Umbilical cord (tissue), 2 donors: ENCODE measurements at places on chromosomes 1 and 21.

- peak; percentile 11 for DNase-seq
These were observed 28.4 kb downstream of the TRIM33 start for GRCh38 chr1:114482585-114482984.

GRCh38 chr21:45002381-45003204 lies 62.8 kb downstream of the SLX9 start:
- no peak for DNase-seq

- DNase-seq: peak; percentile 94
These were observed 187.8 kb downstream of the ETS2 start for GRCh38 chr21:38993561-38993960.

DNA sequence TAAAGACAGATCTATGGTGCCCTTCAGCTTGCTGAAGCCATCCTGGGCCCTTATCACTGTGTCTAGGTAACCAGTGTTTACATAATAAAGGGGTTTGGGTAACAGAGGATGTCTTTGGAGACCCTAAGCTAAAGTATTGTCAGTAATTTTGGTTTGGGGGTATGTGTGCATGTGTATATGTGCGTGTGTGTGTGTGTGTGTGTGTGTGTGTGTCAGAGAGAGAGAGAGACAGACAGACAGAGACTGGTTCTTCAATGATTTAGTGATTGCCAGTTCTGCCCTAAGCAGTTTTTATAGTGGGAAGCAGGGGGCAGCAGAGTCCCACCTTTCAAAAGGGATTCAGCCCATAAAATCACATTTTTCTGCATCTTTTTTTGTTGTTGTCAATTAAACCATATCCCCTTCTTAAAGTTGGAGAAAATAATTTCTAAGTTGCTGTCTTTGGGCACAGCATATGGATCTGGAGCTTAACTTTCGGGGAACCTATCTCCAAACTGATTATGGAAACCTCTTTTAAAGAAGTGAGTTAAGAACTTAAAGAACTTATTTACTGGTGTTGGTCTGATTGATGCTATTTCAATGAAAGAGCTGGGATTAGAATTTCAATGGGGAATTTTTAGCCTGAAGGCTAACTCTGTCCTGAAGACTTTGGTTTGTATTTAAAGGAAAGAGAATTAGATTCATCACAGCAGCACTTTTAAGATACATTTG lies 51.1 kb downstream of the ZNF326 start:
- peak; percentile 4 for DNase-seq

DNA sequence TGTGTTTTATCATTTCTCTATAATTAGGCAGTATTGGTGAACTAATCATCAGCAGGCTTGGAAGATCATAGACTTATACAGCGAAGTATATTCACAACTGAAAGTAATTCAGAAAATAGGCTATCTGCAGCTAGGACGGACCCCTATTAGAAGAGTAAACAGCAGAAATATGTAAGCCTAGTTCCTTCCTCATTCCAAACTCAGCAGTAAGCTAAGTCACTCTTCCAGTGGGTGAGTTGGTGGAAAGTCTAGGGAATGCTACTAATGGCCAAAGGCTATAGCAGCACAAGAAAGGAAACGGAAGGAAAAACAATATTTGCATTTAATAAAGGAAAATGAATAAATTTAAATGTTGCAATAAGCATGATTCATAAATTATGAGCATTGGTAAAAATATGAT lies 918.1 kb upstream of the TMPRSS15 start:
- DNase-seq: no peak

DNA sequence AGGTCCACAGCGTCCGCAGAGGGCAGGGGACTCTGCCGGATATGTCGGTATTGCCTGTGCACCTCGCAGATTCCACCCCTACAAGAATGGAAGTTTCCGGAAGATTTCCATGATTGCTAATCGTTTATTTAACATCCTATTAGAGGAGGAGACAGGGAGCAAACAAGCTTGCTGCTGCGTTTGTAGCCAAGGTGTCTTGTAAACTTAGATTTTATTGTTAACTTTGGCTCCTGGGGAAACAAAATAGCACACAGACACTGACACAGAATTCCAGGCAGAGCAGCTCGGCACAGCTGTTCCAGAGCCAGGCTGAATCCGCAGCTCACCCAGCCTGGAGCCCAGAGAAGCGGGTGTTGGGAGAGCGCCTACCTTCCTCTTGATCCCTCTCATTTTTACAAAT lies 75.7 kb downstream of the AJAP1 start:
- DNase-seq: no peak

DNA sequence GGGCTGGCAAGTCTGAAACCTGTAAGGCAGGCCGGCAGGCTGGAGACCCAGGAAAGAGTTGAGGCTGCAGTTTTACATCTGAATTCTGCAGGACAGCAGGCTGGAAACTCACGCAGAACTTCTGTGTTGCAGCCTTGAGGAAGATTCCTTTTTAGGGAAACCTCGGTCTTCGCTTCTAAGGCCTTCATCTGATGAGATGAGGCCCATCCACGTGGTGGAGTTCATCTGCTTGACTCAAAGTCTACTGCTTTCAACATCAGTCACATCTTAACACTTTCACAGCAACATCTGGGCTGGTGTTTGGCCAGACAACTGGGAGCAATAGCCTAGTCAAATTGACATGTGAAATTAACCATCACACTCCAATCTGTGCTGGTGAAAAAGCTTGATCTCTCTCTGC lies 57.1 kb downstream of the EVA1C start:
- no peak for DNase-seq

GRCh38 chr1:159988006-159988405 lies 34.0 kb upstream of the SLAMF9 start:
- DNase-seq: no peak

DNA sequence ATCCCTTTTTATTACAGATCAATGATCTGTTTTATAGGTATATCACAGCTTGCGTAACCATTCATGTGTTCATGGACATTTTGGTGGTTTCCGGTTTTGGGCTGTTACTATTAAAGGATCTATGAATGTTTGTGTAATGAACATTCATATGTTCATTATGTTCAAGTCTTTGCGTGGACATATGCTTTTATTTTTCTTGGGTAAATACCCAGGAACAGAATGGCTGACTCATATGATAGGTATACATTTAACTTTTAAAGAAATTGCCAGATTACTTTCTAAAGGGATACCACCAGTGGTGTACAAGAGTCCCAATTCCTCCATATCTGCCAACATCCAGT lies 73.7 kb downstream of the SPATA46 start:
- no peak for DNase-seq

- DNase-seq: no peak
These were observed 5.1 kb upstream of the UTP25 start for GRCh38 chr1:209822706-209823105.

DNA sequence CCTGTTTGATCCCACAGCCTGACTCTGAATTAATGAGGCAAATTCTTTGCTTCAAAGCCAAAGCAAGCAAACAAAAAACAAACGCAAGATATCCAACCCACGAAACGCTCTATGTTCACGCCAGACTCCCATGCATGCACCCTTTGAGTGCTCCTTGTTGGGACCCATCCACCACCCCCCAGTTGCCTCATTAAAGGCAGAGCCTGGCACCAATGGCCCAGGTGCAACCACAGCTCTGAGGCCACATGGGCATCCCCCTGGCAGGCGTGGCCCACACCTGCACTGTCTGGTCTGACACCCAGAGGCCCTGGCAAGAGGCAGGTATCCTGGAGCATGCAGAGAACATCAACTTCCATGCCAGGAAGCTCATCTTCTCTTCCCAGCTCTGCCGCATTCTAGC lies 1.1 kb upstream of the PADI4 start:
- no peak for DNase-seq

DNA sequence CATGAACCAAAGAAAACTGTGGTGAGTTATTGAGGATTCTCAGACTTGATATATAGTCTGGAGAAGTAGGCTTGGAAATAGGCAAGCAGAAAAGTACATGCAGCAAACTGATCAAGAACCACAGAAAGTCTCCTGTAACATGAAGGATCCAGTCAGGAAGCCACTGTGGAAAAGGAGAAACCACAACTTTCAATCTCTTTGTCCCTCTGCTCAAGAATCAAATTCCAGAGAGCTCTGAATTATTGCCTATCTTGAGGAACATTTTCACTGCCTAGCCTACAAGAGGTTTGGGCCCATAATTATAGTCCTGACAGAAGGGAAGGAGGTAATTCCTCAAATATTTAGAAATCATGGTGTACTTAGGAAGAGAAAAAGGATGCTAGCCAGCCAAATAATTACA lies 43.0 kb upstream of the ADAMTS1 start:
- no peak for DNase-seq

DNA sequence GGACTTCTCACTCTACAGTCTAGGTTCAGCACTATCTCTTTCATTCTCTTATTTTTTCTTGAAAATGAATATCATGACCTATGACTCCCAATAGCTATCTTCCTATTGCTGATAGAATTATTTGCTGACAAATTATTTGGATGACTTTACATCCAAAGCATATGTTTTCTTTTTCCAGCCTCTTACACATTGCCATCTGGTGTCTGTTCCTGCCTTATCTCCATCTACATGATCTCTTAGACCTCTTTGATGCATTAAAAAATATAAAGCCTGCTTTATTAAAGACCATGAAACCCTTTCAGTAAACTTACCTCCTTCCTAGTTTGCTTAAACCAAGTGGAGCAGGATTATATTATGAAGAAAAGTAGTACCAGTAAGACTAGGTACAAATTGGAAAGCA lies 700.9 kb upstream of the CXADR start:
- peak; percentile 69 for DNase-seq

GRCh38 chr1:108055387-108055786 lies 90.4 kb upstream of the VAV3 start:
- no peak for DNase-seq

DNA sequence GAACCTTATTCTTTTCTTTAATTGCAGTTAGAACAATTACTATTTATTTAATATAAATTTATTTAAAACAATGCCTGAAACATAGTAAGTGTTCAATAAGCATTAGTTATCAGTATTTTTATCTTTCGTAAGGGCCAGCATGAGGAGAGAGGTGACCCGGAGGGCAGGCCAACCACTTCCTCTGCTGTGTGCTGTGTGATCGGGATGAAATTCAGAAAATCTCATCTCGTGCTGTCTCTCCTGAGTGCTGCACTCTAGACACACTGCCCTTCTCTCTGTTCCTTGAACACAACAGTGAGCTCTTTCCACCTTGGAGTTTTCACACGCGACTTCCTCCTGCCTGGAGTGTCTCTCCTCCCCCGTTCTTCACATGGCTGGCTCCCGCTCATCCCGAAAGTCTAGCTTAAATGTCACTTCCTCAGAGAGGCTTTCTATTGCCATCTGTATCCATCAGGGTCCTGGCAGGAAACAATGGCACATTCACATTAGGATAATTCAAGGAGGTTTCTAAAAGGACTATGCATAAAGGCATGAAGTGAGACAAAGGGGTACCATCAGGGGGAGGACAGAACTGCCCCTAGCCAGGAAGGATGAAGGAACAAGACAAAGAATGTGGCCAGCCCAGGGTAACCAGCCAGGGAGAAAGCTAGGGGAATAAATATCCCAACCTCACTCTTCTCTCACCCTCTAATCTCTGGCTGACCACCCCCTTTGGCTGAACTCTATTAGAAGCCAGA lies 142.6 kb upstream of the GJB5 start:
- no peak for DNase-seq

DNA sequence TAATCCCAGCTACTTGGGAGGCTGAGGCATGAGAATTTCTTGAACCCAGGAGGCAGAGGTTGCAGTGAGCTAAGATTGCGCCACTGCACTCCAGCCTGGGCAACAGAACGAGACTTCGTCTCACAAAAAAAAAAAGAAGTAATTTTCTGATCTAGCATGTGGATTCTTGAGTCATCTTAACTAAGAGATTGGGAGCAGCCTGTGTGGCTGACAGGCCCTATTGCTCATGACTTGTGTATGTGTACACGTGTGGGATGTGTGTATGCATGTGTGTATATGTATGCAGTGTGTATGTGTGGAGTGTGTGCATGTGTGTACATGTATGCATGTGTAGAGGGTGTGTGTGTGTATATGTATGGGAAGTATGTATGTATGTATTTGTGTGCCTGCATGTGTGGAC lies 29.5 kb downstream of the DOP1B start:
- DNase-seq: no peak

DNA sequence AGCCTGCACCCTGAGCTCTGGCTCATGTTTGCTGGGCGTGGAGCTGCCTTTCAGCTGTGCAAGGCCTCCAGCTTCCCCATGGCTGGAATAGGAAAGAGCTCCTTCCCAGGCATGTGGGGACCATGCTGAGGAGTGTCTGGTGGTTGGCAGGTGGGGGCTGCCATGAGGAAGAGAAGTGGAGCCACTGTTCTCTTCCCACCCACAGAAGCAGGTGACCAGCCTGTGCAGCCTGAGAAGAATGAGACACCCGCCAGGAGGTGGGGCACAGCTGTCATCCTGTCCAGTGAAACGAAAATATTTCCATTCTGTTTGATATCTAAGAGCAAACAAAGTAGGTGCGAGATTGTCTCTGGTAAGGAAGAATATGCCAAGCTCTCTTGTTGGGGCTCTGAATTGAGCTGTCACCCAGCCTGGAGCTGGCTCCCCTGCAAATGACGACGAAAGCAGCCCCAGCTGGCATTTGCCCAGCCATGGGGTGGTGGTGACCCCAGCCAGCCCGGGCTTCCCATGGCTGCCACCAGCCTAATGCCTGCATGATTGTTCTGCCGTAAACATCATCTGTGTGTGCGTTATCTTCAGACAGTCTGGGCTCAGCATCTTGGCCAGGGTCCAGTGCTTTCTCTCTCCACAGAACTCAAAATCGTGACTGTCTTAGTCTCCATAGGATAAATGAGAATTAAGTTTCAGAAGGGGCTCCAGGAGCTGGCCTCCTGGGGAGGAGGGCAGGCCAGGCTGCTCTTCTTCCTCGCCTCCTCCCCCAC lies 429.8 kb upstream of the VAMP3 start:
- peak; percentile 97 for DNase-seq

DNA sequence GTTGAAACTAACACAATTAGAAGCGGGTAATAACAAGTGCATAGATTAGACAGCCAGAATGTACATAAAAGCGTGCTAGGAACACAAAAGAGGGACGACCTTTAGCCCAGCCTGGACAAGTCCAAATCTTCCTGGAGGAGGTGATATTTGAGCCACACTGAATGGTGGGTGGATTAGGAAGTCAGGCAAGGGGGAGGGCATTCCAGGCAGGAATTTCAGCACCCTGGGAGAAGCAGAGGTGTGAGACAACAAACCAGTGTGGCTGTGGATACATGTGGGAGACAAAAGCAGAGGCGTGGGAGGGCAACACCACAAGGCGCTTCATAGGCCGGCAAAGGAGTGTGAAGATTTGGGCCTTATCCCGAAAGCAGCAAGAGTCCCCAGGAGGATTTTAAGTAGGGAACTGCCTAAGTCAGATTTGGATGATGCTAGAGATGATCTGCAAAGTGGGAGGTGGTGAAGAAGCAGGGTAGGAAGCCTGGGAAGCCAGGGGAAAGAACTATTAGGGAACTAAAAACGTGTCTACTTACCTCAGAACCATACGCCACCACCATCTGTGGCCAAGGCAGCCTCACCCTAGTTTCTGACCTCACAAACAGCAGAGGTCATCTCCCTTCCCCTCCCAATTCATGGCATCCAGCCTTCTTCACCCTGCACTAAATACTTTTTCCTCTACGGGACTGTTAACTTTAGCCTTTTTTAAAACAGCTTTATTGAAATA lies 81.8 kb downstream of the GLUL start:
- no peak for DNase-seq
